ENCODE measurements at places on chromosomes 7 and 10. TPM values are rescaled to one million over a fixed set of nuclear protein-coding genes. Genes with fewer than 3 reads are reported as not detected.
A peak's percentile ranks its signal among the peaks of the same experiment; 100 is the strongest.

TRIM50 gene
- total RNA-seq = not detected

PLAC9 gene
- not detected for total RNA-seq

ZCWPW1 gene
- total RNA-seq = 2.0 TPM

DNA sequence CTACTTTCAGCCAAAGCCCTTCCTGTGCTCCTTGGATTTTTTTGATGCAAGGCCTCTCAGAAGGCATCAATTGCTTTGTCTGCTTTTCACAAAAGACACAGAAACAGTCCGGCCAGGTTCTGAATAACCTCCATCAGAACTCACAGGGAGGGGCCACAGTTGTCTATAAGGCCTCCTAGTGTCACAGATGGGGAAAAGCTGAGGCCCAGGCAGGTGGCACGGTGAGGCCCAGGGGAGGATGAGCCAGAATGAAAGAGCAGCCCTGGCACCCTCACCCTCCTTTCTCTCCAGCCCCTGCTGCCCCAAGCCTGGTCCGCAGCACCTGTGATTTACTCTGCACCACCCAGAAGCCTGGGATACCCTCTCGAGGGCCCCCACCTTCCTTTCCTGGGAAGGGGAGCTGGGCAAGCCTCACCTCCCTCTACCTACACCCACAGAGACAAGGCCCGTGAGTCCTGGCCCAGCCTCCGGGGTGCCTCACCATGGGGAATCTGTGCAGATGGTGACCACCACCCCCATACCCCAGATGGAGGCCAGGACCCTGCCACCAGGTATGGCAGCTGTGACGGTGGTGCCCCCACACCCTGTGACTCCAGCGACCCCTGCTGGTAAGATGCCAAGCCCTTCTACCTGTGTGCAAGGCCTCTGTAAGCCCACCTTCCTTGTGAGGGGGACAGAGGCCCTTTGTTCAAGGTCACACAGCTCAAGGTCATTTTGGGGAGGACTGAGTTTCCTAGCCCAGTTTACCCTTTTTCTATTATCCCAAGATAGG, 26.2 kb upstream of the ZNF467 start:
- DNase-seq = peak; percentile 59

RAB19 gene
- 3.3 TPM for total RNA-seq

DNA sequence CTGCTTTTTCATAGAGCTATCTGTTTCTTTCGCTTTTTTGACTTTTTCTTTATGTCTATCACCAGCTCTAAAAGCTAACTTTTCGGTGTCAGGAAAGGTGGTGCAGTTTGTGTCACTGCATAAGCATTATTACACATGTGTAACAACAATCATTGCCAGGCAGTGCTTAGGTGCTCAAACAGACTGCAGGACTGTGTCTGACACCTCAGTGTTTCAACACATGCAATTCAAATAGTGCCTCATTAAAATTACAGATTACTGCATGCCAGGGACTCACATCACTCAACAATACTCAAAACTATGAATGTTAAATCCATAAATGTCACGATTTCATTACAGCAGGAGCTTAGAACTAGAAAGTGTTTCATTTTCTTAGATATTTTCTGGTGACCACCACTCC, 265.3 kb upstream of the SMIM30 start:
- no peak for DNase-seq

DNA sequence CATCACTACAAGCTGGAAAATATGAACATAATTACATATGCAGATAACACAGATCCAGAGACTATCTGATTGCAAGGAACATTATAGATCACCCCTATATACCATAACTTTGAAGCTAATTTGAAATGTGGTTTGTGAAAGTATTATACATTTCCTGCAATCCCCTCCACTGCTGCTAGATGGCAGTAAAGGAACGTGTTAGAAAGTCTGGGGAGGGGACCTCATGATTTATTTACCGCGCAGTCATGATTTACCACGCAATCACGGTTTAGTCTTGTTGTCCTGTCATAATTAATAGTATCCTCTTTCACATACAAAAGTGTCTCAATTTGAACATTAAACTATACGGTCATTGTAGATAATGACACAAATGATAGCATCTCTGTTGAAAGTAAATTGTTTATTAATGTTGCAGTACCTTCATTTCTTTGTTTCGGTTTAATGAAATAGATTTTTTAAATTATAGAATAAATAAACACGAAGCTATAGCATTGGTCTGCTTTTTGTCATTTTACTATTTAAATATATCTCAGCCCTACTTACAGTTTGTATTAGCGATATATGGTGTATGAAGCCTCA, 145.3 kb upstream of the PRSS1 start:
- peak; percentile 34 for DNase-seq

- no peak for DNase-seq
These were observed 400.3 kb upstream of the ADARB2 start for GRCh38 chr10:2137549-2138174.

DNA sequence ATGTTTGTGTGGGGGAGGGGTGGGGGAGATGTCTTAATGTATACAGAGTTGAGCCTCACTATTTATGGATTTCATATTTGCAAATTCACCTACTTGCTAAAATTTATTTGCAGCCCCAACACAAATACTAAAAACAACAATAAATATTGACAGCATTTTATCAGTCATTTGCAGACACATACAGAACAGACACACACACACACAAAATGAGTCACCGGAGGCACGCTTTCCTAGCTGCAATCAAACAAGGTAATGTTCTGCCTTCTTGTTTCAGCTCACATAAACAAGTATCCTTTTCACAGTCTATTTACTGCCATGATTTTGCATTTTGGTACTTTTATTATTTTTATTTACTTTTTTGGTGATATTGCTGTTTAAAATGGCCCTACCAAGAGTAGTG, 88.5 kb downstream of the IPMK start:
- no peak for DNase-seq

NRP1 gene
- 4.6 TPM for total RNA-seq

SLC25A40 gene
- 46.7 TPM for total RNA-seq

All from naive thymus-derived CD4-positive, alpha-beta T cell (primary cell).